Stimulated activated CD4-positive, alpha-beta T cell treated with anti-CD3 and anti-CD28 coated beads, Interleukin-4, amount 100 ng/mL, for 1 hour (primary cell): ENCODE measurements at places on chromosomes 5 and 9.

GRCh38 chr9:86858009-86858408 is 89.3 kb downstream of the GAS1 start:
- no peak for DNase-seq

GRCh38 chr5:90690307-90690706 is 131.7 kb downstream of the ADGRV1 start:
- DNase-seq: no peak

DNA sequence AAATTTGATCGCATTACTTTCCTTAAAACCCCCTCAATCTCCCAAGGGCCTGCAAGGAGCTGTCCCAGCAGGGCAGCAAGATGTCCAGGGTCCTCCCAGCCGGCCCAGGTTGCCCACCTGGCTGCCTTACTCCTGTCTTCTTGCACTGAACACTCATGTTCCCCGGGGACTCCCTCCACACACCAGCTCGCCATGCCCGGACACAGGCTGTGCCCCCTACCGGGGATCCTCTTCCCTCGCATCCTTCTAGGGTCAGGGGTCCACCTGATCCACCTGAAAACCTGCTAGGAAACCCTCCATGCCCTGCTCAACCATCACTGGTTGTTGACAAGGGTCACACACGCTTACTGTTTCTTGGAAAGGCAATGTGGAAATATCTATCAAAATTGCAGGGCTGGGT is 172.0 kb upstream of the MSX2 start:
- no peak for DNase-seq

DNA sequence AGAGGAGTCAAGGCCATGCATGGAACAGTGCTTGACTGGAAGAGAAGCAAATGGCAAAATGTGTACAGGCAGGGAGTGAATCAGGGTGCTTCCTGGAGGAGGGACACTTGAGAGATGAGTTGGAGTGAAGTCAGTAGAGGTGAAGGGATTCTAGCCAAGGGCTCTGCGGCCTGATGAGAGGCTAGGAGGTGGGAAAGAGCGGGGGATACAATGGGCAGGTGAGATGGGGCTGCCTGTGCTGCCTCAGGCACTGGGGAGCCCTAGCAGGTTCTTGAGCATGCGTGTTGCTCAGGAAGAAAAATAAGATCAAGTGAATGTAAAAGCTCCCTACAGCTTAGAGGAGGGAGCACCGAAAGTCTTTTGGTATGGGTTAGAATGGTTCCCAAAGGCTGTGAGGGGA is 22.3 kb downstream of the ERGIC1 start:
- no peak for DNase-seq

DNA sequence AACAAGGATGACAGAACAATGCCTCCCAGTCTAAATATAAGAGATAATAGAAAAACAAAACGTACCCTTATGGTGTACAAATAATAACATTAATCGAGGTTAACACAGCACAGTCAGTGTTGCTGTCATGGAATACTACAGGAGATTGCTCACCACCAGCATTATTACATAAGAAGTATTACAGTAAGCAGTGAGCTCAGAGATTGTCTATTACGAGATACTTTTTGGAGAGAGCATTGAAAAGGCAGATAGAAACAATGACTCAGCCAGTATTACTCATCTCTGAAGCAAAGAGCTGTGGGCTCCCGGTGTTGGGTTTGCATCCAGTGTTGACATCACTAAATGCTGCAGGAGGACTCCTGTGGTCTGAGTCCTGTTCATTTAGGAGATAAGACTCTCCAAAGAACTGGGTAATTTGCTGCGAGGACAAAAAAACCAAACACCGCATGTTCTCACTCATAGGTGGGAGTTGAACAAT is 191.9 kb upstream of the SEMA6A start:
- no peak for DNase-seq

GRCh38 chr5:146947181-146947941 is 68.8 kb upstream of the PPP2R2B start:
- DNase-seq: no peak

- no peak for DNase-seq
These were observed 358.5 kb downstream of the PTPRD start for GRCh38 chr9:10254338-10254737.

GRCh38 chr9:22537721-22538120 is 91.1 kb downstream of the DMRTA1 start:
- no peak for DNase-seq

GRCh38 chr9:121990600-121991306 is 102.4 kb downstream of the TTLL11 start:
- DNase-seq: no peak

DNA sequence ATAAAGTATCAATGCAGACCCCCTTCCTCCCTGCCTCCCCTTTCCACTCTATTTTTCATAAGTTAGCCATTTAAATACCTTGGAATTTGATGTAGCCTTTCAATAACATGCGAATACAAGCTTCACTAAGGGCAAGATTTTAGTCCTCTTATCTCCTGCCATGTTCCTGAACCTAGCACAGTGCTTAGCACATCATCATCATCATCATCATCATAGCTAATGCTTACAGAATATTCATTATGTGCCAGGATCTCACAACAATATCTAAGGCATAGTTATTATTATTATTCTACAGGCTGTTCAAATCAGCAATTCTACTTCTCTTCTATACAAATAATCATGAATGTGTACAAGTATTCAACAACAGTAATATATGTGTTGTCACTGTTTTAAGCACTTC is 20.4 kb downstream of the KLHL3 start:
- no peak for DNase-seq

DNA sequence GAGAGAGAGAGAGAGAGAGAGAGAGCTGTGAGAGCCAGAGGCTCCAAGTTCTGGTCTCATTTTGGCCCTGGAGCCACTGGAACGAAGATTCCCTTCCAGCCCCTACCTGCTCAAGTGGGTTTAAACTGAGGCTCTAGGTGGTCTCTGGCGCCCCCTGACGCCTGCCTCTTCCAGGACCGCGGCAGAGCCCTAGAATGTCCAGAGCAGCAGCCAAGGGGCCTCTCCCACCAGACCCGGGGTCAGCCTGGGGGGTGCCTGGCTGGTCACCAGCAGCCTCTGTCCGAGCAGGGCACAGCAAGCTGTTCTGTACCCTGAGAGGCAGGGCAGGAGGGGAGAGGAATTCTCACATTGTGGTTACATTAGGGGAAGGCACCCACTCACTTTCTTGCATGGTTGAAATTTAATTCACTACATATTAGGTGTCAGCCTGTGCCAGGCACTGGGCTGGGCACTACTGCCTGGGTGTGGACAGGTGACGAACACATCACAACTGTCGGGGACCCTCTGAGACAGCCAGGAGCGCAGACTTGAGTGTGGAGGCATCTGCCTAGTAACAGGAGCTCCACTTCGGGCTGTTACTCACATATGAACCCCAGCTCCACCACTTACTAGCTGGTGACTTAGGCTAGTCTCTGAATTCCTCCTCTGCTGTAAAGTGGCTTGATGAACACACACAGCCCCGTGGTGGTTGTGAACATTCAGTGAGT is 44.5 kb downstream of the AMBP start:
- DNase-seq: no peak

DNA sequence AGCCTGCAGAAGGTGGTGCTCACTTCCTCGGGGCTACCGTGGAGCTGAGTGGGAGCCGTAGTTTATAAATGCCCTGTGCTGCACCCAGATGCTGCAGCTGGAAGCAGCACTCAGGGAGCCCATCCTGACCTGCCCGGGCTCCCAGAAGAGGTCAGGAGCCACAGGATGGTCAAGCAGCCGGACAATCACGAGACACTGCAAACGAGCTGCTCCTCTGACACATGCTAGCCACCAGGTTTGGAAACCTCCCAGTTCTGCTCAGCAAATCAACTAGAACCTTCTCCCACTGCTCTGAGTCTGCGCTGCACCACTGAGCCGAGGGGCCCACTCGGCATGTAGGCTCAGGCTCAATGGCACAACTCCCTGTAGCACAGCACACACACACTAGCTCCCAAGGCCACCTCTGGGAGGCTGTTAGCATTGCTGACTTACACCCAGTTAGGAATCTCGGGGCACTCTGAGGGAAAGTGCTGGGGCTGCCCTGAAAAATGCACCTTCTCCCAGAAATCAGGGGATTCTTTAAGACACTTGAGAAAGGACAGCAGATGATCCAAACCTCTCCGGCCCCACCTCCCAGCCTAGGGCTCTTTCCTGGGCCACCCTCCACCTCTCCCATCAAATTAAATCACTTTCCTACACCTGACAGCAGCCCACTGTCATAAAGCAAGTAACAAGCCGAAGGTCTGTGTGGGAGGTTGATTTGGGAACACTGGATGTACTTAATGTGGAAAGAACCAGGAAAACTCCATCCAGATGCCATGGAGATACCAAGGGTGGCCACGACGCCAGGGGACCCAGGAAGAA is 59.1 kb downstream of the PSMB7 start:
- DNase-seq: no peak

DNA sequence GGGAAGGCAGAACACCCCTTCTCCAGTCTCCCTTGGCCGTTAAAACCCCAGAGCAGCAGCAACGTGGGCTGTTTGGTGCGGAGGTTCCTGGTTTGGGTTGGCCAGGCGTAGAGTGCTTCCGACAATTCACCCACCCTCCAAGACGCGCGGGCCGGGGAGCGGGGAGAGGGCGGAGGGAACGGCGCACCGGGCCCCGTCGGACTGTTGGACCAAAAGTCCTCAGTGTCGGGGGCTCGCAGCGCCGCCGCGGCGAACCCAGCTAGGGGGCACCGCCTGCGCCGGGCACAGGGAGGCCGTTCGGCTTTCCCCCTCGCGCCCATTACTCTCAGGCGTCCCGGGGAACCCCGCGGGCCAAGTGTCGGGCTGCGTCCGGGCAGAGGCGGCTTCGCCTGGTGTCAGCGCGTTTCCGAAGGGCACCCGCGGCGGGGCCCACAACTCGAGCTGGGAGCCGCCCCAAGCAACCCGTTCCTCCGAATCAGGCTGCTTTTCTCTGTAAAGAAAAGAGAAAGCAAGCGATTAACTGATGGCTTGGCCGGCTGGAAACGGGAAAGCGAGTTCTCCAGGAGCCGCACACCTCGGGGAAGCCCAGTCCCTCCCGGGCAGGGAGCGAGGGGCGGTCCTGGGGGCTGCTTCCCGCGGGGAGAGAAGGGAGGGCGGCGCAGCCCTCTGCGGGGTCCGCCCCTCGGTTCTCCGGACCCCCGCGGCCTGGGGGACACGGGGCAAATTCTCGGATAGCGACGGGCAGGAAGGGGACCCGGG is 145.5 kb downstream of the ERCC6L2 start:
- DNase-seq: peak; percentile 57

- no peak for DNase-seq
These were observed 195.0 kb downstream of the MSX2 start for GRCh38 chr5:174919351-174919750.
